Bronchial epithelial cell (primary cell): ENCODE measurements at places on chromosomes 4 and X. TPM values are rescaled to one million over a fixed set of nuclear protein-coding genes. Genes with fewer than 3 reads are reported as not detected.

Gene ETNPPL
- not detected in 2 replicates for total RNA-seq

Gene SPACA5
- total RNA-seq = not detected in 2 replicates

Gene GLRA3
- total RNA-seq = not detected in 2 replicates

DNA sequence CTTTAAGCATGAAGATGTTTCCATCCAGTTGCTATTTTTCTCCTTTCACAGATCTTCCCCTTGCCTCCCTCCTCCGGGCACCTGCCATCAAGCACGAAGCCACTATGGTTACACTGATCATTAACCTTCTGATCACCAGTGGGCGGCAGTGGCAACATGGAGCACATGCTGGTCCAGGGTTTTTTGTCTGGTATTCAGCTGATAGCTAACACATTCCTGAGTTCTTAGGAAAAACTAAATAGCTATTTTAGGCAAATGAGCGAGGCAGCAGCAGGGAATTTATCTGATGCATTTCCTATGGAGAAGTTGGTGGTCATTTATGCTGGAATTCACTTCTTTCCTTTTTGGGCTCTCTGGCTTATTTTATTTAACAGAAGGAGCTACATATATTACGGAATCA, 22.9 kb downstream of the SHISA3 start:
- DNase-seq = no peak

- DNase-seq = no peak
These were observed 743.5 kb upstream of the MAGEB2 start for GRCh38 chrX:29471829-29472228.

DNA sequence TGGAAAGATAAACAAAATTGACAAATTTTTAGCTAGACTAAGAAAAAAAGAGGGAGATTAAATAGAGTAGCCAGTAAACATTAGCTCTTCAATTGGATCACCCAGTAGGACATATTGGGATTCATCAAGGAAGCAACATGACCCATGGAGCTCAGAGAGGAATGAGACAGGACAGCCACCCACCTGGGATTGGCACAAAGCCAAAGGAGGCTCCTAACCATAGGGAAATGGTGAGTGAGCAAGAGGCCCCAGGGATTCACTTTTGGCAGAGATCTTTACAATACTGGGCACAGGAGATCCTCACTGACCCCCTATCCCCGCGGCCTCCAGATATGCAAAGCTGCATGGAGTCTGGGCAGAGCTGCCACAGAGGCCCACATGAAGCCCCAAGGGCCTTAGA, 34.8 kb upstream of the CXCL6 start:
- DNase-seq = no peak

DNA sequence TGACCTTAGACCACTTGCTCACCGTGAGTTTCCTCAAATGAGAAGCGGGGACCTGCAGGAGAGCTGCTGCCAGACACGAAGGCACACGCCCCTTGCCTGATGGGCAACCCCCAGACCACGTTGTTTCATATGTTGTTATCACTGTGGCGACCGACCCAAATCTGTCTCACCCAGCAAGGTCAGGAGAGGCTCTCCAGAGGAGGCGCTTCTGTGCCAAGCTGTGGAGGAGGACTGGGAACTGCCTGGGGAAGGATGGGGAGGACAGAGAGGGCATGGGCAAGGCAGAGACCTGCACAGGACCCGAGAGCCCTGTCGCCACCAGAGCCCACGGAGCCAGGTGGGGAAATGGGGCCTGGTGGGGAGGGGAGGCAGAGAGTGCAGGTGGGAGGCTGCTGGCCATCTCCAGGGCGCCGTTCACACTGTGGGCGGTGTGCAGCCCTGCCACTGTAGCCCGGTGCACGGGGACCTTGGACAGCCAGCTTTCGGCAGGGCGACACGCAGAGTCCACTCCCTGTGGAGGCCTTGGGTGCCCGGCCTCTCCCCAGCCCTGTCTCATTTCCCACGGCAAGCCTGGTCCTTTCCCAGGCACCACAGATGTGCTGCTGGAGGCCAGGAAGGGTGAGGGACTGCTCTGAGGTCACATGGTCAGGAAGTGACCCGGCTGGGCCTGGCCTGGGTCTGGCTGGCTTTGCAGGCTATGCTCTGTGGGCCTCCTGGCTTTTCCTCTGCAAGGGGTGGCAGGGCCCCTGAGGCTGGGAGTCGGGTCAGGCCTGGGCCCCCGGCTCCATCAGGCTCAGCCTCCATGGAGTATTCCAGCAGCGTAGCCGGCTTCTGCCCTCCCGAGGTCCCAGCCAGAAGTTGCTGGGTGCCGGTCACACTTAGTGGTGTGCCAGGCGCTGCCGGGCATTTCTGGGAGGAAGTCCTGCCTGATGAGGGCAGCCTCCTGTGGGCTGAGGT, 3.2 kb downstream of the HTRA3 start:
- DNase-seq = no peak

DNA sequence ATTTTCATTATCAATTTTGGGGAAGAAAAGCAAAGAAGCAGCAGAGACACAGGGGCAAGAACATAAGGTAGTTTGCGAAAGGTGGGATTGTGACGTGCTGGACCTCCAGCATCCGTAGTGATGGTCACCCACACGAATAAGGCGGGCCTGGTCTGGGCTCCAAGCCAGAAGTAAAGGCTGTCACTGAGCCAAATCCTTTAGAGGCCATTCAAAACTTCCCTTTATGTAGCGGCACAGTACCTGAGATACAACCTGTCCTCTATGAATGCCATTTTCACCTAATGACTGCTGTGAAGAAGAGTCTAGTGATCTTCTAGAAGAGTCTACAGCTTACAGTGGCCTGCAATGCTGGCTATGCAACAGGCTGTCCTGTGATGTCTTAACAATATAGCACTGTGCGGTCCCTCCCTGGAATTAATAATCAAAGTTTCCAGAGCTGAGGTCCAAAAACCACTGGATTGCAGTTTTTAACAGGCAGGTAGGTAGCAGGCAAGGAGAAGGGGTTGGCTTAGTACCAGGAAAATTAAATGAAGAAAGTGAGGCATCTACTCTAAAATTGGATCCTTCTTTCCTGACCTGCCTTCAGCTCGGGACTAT, 56.2 kb downstream of the TRIML1 start:
- DNase-seq = no peak

- DNase-seq = no peak
These were observed 10.9 kb upstream of the GRPR start for GRCh38 chrX:16112428-16112827.

GRCh38 chr4:2832309-2832980, 11.2 kb upstream of the ADD1 start:
- no peak for DNase-seq

DNA sequence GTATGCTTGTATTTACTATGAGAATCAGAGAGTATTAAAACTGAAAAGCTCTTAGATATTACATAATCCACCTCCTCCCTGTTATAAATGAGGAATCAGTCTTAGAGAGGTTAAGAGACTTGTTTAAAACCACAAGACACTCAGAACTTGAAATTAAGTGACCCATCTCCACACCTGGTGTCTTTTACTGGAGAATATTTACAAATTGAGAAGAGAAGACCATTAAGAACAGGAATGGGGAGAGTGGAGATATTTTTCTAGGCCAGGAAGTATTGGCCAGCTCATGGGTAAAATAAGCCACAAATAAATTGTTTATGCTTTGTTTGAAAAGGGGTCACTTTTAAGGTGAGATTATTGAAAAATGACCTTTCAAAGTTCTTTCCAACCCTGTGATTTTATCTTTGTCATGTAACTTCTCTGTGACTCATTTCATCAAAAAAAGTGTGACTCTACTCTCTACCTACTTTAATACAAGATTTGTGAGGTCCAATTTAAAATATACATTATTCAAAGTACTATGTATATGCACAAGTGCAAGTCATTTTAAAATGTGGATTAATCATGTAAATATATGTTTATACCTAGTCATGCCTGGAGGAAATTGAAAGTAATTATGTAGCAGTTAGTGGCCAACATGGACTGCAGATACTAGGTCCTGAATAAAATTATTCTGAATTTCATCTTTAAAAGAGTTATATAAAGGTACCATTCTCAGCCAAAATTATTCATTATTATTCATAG, 15.9 kb upstream of the COX7B2 start:
- no peak for DNase-seq
